HS-27A (cell line): ENCODE measurements at places on chromosomes 4 and X.

DNA sequence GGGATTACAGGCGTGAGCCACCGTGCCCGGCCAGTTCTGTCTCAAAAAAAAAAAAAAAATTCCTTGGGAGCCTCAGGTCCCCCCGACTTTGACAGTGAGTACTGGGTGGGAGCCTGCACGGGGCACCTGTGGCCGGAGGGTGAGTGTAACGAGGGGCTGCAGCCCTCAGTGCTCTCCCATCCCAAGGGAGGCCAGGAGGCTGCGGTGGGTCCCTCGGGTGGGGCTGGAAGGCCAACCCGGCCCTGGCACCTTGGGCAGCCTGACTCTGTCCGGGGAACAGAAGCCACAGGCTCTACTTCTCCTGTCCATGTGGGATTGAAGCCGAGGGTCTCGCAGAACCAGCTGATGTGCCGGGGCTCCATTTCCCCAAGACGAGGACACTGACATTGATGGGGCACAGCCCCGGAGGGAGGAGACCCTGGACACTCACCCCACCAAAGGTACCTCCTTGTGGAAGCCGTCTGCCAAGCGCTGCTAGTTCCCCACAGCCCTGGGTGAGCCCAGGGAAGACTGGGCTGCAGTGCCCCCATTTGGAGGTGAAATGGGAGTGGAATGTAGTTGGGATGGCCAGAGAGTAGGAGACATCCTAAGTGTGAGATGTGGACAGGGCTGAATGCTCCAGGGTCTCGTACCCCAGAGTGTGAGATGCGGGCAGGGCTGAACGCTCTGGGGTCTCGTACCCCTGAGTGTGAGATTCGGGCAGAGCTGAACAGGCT lies 2.3 kb upstream of the SLC26A1 start:
- no peak for DNase-seq

DNA sequence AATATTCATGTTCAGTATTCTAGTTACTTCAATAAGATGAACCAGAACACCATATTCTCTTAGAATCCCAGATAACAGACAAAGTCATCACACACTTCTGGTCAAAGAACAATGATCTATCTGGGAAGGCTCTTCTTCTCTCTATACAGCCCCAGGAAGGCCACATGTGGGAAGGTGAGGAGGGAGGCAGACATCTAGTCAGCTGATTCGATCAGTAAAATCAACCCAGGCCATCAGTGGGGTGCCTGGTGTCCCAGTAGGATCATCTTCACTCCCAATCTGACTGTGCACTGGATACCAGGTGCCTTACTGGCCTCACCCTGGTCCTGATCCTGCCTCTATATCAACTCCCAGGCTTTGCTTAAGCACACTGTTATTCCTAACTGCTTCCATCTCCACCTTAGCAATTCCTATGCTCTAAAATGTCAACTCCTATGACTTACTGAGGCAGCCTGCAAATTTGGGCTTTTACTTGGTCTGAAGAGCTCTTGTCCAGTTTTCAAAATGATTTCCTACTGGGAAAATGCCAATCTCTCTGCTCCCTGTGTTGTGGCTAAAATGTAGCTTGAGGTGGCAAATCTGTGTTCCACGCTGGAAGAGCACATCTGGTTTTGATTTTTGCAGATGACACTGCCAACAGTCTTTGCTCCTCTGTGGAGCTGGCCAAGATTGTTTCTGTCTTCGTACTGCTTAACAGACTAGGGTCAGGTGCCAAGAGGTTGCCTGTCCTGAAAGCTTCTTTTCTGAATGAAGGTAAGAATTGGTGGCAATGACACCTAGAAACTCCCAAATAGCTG lies 128.7 kb downstream of the MGST2 start:
- no peak for DNase-seq

DNA sequence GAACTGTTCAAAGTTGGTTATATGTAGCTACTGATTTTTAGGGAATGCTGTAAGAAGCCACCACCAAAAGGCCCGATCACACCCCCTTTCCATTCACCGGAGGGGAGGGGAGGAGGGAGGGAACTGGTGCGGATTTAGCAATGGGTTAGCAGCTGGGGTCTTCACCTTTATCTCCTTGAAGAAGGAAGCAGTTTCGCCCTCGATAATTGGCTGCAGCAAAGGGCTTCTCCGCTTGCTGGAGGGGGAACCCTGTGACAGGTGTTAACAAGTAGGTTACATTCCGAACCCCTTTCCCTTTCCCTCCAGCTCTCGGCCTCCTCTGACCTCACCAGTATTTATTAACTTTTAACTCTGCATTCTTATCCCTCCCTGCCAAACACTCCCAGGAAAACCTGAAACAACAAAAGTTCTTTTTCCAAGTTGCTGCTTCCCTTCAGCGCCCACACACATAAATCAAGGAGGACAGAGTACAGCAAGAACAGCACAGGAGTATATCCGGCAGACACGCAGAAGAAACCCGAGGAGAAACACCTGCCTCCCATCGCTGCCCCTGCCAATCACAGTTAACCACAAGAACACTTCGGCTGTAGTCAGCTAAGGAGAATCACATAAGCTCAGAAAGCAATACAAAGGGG lies 39.8 kb upstream of the NAP1L5 start:
- no peak for DNase-seq

DNA sequence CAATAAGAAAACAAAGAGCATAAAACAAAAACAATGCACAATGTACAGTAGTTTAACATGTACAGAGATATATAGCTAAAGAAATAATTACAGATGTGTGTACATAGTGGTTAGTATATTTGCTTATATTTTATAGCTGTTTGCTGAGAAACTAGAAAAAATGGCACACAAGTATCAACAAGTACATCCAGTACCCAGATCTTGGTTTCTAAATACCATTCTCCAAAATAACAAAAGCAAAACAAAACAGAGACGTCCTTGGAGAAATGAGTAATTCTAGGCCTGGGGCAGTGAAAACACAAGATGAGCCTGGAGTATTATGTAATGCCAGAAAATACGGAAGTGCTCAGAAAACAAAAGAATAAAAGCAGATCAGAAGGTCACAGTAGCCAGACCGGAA lies 189.6 kb downstream of the TMEM47 start:
- DNase-seq, result no peak

- DNase-seq, result no peak
Measured at GRCh38 chrX:43002526-43003203, 224.7 kb upstream of the PPP1R2C start.

GRCh38 chr4:188554413-188554812 lies 415.2 kb downstream of the TRIML1 start:
- DNase-seq, result no peak

DNA sequence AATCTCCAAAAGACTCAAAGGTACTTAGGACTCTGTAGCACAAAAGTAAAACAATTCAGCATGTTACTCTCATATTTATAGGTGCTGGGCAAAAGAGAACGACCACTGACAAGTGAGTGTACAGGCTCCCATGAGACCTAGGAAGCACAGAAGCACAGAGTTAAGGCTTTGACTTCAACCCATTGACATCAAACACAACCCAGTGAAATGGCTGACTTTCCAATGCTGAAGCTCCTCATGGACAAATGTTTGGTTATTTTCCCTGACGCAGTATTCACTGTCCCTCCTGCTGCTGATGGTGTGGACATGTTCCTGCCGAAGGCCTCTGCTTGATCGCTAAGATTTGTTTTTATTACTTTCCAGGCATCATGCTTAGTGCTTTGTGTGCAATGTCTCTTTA lies 148.7 kb downstream of the TSPAN5 start:
- DNase-seq, result no peak

- DNase-seq, result no peak
Measured at GRCh38 chr4:139227729-139228404, 50.8 kb upstream of the ELF2 start.

DNA sequence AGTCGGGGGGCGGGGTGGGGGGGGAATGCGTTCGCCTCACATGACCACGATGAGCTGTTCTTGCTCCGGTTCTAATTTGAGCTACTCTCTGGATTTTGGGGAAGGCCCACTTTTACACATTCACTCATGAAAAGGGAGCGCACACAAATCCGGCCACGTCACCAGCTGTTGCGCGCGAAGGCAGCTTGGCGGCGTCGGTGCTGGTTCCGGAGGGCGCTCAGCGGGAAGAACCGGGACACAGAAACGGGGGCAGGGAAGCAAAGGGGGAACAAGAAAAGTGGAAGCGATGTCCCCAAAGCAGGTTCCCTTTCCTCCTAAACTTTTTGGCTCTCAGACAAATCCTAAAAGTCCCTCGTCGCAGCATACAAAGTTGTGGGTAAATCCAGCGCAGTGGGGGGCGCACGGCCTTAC lies 605 bp downstream of the ANXA5 start:
- no peak for DNase-seq
